Hippocampal formation (tissue), 2 donors: ENCODE measurements at places on chromosomes 2 and 18.

DNA sequence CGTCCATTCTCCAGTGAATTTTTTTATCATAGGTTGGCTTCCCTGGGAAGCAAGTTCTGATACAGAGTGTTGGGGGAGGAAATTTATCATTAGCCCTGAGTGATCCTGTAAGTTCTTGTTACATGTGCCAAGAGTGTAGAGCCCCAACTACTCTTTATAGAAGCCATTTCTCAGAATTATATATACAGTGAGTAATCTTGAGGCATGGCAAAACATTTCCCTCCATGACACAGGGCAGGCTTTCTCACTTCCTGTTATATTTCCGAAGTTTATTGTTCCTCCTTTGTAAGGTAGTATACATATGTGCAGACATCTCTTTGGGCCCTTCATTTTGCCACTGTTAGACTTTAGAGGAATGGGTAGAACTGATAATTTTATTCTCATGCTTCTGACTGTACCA lies 484.7 kb upstream of the NRXN1 start:
- no peak for DNase-seq

DNA sequence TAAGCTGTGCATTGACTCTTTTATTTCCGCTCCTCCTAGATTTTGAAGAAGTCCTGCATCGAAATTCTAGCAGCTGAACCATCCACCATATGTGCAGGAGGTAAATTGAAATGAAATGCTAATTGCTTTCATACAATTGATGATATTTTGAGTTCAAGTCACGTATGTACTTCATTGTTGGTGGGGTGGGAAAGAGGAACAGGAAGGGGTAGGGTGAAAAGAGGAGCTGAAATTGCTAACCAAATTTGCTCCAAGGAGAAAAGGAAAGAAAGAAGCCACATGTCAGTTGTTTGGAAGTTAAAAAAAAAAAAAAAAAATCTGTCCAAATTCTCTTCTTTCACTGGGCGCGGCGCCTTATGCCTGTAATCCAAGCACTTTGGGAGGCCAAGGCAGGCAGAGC lies 77.8 kb downstream of the ANTXR1 start:
- DNase-seq = no peak

GRCh38 chr2:23569761-23570365 lies 184.9 kb downstream of the KLHL29 start:
- DNase-seq = no peak

- DNase-seq = no peak
These were observed 113.5 kb downstream of the MEIS1 start for GRCh38 chr2:66548422-66548821.

DNA sequence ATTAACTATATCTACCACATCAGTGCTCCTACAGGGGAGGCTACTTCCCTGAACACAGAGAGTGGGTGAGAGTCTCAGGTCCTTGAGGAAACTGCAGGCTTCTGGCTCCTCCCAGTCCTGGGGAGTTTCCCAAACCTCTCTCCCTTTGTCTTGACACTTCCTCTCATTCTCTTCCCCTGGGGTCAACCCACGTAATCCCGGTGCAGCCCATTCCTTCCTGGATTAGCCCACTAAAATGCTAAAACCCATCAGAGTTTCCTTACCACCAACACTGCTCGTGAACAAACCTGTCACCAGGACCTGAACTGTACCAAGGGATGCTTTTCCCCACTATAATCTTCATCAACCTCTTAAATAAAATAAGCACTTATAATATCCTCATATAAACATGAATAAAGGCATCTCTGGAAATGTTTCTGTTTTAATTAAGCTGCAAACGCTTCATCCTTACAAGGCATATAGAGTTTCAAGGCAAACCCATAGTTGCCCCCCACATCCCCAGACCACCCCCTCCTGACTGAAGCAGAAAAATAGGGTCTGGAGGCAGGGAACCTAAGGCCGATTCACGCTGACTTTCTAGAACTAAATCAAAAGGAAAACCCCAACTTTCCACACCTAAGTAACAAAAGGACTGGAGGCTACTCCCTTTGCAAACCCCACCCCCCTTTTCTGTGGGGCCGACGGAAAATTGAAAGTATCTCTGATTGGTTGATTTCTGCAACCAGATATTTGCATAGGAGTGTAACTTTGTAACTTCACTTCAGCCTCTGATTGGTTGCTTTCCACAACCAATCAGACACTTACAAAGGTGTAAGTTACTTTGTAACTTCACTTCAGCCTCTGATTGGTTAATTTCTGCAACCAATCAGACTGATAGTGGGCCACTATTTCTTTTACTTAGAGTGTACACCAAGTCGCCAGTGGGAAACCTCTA lies 19.0 kb downstream of the TMSB10 start:
- no peak for DNase-seq
